ENCODE measurements at places on chromosomes 4 and X.
A peak's percentile ranks its signal among the peaks of the same experiment; 100 is the strongest.

DNA sequence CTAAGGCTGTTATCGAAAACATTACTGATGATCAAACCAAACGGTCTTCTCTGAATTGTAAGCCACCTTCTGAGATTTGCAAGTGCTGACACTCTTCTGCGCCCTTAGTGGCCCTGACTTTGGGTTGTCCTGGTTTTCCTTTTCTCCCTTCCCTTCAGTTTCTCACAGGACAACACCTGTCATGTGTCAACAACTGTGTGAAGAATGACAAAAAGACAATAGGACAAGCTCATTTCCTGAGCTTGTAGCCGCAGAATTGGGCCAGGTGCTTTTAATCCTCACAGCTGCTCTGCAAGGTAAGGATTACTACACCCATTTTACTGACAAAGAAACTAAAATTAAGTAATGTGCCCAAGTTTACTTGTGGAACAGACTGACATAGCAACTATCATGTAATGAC is 44.9 kb upstream of the TXK start:
- no peak for DNase-seq

DNA sequence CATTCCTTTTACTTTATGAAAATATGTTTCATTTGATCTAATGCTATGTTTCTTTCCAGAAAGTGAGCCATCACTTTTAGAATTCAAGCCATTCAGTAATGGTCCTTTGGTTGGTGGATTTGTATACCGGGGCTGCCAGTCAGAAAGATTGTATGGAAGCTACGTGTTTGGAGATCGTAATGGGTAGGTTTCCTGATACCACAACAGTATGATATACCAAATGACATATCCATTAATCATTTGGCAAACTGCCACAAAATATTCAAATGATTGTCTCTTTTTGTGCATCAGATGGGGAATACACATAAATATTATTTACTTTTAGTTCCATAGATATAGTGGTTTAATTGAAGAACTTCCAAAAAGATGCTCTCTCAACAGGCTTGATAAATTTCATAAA is 68.2 kb downstream of the HHIP start:
- DNase-seq, result no peak

GRCh38 chr4:164439037-164439436 is 314.9 kb upstream of the SMIM31 start:
- no peak for DNase-seq

DNA sequence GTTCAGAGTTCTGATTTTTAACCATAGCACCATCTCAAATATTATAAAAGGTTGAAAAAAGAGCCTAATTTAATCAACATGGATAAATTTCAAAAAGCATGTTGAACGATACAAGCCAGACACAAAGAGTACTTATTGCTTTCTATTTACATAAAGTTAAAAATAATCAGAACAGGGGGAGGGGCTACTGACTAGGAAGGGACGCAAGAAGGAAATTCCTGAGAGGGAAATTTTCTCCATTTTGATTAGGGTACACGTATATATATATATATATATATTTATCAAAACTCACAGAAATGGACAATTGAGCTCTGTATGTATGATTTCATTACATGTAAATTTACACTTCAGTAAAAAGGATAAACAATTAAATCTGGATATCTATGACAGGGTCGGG is 482 bp upstream of the MBTPS2 start:
- no peak for DNase-seq

GRCh38 chrX:115652221-115652620 is 91.2 kb downstream of the PLS3 start:
- DNase-seq, result no peak

DNA sequence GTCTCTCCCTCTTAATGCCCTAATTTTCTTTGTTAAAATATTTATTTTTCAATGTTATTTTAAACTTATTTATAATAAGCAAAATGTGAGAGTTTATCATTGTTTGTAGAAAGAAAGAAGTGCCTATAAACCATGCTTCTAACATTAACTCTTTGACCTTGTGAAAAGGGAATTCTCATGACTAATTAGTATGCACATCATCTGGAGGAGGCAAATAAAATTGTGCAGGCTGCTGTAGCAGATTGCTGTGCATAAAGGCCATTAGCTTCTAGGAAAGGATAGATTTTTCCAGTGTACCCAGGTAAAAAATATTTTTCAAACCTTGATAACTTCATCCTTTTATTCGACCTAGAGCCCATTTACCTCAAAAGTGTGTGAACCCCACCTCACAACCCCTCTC is 84.6 kb upstream of the GUCY1A1 start:
- DNase-seq, result no peak

DNA sequence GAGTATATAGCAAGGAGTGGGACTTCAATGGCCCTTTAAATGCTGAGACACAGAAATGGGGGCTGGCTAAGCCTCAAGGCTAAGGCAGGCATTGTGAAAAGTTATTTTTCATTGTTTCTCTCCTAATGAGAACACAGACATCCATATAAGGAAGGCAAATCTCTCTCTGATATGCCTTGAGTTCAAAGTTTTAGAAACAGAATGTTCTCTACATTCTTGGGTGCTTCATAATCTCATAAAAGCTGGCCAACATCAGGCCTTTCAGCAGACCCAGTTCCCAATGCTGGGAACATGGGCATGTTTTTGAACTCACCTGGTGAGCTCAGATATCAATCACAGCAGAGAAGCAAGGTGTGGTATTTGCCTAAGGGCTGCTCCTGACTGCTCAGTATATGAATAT is 19.4 kb upstream of the RAB40A start:
- DNase-seq, result no peak

DNA sequence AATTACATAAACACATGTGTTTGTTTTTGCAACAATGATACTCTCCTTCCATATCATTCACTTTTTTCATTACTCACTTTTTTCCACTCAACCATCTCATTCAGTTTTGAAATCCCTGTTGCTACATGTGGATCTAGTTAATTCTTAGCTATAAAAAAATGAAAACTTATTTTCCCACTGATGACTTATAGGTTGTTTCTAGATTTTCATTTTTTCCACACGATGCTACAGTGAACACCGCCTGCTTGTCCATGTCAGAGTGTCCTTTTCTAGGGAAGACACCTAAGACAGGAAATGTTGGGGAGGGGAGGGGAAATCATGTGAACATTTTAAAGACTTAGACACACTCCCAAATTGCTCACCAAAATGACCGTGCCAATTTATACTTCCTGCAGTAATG is 70.2 kb downstream of the SUPT20HL2 start:
- DNase-seq, result no peak

- peak; percentile 11 for DNase-seq
These were observed at the start of gene APLN for GRCh38 chrX:129654652-129655546. APLN (minus strand) TSS chrX:129654956; CDS start chrX:129654630, 326 bp downstream.

GRCh38 chr4:61203436-61203790 is 3.3 kb downstream of the ADGRL3 start:
- no peak for DNase-seq

- DNase-seq, result peak; percentile 4
These were observed 13.1 kb upstream of the EOLA1 start for GRCh38 chrX:149527705-149528104.

- no peak for DNase-seq
These were observed 306.9 kb downstream of the KCNIP4 start for GRCh38 chr4:21641696-21642095.
